ENCODE measurements at places on chromosomes 3 and 15.

GRCh38 chr3:108218811-108219210 is 3.4 kb downstream of the IFT57 start:
- no peak for DNase-seq

DNA sequence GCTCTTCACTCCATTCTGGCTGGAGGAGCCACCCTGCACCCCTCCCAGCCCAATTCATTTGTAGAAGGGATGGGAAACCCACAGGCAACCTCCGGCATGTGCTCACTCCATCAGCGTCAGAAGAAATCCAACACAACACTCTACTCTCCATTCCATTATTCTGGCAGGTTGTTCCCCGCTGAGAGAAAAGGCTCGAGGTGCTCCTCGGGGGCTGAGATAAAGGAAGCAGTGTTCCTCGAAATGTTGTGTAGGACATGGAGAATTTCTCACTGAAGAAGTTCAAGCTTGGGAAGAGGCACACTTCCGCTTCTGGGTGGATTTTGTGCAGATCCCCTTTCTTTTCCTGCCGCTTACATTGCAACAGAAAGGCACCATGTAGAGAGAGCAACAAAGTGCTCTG is 355.0 kb upstream of the CFAP20DC start:
- no peak for DNase-seq

GRCh38 chr3:100782348-100782747 is 73.1 kb downstream of the TFG start:
- DNase-seq = no peak

GRCh38 chr3:115098354-115099073 is 48.6 kb downstream of the ZBTB20 start:
- DNase-seq = no peak

DNA sequence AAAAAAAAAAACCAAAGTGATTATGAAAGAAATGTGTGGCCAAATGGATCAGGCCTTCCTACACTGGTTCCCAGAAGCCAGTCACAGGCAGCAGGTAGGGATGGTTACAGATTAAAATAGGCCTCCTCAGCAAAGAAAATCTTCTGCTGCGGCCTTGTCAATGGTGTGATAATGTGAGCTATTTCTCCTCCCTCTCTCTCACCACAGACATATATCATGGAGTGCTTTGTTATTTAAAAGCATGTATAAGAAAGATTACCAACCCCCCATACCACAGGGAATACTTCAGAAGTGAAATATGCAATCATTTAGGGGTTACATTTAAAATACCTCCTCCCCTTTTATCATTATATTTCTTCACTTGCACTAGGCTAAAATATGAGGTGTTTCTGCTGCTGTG is 32.2 kb upstream of the LRTM1 start:
- no peak for DNase-seq

- no peak for DNase-seq
Observed at GRCh38 chr3:123046262-123047061, 18.9 kb upstream of the SEMA5B start.

GRCh38 chr3:154304936-154305335 is 19.4 kb downstream of the DHX36 start:
- no peak for DNase-seq

Data from nephron progenitor cell (in vitro differentiated cells).